Foreskin keratinocyte (primary cell): ENCODE measurements at places on chromosomes 5 and 9. TPM values are rescaled to one million over a fixed set of nuclear protein-coding genes. Genes with fewer than 3 reads are reported as not detected.

DNA sequence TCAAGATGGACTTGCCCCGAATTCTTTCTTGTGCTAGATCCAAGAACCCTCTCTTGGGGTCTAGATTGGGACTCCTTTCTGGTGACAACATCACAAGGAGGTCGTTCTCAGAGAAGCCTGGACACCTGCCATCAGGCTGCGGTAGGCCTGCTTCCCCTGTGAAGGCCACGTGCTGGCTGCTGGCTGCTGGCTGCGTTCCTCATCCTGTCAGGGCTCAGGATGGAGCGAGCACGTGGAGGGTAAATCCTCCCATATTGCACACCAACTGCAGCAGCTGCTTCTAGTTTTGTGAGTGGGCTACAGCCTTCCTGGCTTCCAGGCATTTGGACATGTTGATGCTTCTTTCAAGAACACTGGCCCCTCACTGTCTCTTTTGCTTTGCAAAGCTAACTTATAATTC is 95.6 kb downstream of the HSPA4 start:
- DNase-seq, result no peak

DNA sequence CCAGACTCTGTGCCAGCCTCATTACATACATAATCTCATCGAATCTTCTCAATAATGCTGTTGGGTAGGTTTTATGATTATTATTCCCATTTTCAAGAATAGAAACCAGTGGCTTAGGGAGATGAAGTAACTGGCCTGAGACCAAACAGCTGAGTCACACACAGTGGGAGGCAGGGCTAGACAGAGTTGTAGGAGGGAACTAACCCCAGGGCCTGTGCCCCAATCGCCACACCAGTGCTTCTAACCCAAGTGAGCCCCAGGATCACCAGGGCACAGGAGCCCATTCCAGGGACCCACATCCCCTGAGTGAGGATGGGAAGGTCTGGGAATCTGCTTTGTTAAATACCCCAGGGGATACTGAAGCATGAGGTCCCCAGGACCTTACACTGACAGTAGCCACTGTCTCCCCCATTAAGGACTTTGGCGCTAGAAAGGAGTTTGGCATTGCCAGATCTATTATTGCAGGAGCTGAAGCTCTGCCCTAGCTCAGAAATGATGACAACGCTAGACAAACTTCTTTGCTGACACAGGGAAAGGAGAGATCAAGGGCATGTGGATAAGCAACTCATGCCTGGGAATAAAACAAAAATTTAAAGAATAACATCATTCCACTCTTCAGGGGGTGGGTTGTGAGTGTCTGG is 63.8 kb upstream of the PPARGC1B start:
- DNase-seq, result no peak

GRCh38 chr9:71672573-71672972 is 95.7 kb downstream of the CEMIP2 start:
- no peak for DNase-seq

DNA sequence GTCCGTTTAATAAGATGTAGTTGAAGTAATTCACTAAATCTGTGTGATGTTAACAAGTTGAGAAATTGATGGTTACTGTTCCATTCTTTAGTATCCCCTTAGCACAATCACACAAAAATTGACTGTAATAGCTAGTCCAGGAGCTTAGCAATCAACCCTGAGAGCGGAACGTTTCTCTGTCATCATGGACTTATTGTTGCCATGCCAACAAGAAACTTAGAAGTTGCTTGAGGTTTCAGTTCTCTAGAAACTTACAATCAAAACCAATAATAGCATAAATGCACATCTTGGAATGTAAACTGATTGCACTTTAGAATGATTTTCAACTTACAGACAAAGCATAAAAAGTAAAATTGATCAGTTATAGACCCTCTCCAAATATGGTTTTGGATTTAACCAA is 125.4 kb upstream of the ANKH start:
- no peak for DNase-seq

DNA sequence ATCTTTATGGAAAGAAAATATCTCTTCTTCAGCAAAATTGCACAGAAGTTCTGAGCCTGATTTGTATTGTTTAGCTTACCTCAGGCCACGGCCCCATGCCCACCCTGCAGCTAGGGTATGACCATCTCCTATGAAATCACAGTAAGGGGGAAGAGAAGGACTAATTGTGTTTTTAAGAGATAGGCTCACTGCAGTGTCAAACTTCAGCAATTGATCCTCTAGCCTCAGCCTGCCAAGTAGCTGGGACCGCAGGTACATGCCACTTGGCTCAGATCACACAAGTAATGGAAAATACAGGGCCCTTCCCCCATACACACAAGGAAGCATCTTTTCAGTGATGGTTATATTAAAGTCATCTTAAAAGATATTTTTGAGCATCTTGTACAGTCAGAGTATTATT is 60.0 kb downstream of the DMAC1 start:
- no peak for DNase-seq

DNA sequence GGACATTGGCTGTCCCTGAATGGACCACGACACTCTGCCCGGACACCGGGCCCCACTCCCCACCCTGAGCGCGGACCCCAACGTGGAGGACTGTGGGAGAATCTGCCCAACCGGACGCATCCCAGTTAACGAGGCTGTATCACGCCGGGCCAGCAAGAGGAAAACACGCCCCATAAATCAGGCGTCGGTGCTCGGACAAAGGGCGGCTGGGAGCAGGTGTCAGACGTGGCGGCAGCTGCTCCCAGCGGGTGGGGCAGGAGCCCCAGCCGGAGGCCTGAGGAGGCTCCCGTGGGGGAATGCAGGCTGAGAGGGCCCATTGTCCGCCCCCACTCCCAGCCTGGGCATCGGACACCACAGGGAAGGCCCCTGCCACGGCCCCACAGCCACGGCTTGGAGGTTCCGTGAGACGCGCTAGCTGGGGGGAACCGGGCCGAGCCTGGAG is 19.2 kb downstream of the NOTCH1 start:
- no peak for DNase-seq

The CDC25C gene
- polyA plus RNA-seq, result 6.9 and 7.8 TPM in 2 replicates

The SPATA31E1 gene
- not detected in 2 replicates for polyA plus RNA-seq

The LMX1B gene
- 0.95 and 1.2 TPM in 2 replicates for polyA plus RNA-seq
